ENCODE measurements at places on chromosomes 1 and 21.

- DNase-seq: no peak
These were observed 9.1 kb downstream of the YBEY start for GRCh38 chr21:46295177-46295770.

DNA sequence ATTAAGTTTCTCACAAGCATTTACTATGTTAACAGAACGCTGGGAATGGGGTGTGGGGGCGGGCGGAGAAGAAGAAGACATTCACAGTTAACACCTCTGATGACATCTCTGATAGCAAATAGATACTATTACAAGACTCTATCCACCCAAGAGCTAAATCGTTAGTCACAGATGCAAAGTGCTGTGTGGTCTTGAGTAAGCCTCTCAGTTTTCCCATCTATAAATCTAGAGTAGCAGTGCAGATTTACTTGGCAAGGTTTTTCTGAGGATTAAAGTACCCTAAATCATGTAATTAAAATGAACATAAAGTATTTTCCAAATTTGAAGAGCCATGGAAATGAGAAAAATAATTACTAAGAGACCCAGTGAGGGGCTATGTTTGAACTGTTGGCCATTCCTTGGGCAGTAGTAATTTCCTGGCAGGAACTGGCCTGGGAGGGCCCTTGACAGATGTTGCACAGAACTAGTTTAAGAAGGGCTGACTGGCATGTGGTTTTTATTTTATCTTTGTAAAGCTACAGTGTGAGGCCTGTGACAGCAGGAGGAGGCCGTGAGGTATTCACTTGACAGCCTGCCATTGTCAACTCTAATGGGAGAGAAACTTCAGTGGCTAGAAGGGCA, 58.7 kb upstream of the APOBEC4 start:
- DNase-seq: no peak

GRCh38 chr1:33966346-33967141, 102.7 kb downstream of the HMGB4 start:
- no peak for DNase-seq

DNA sequence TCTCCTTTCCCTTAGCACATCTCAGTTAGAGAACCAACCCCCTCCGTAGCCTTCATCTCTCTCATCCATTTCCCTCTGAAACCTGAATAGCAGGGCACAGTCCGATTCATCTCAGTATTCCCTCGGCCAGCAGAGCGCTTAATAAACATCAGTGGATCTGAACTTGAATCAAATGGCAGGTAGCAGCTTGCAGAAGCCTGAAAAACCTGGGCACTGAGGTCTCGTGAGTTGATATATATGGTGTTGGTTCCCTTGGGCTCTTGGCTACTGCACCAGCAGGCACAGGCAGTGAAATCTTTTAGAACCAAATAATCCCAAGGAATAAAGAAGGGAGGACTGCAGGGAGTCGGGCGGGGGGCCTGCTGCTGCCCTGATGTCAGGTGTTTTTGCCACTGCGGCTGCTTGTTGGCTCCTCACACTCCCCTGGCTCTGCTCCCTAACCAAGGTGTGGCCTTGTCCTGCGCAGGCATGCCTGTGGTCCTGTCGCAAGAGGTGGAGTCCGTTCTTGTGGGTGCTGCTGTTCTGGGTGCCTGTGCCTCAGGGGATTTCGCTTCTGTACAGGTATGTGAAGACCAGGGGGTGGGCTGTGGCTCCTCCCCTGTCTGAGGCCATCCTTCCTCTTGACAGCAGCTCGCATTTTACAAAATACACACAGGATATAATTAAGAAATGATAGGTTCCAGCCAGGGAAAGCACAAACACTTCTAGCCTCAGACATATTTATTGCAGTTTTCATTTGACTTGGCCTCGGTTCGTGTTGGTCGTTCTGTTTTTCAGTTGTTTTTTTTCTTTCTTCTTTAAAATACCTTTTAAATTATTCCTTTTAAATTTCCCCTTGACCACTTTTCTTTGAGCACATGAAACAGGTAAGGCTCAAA, 140.9 kb upstream of the HOOK1 start:
- no peak for DNase-seq

DNA sequence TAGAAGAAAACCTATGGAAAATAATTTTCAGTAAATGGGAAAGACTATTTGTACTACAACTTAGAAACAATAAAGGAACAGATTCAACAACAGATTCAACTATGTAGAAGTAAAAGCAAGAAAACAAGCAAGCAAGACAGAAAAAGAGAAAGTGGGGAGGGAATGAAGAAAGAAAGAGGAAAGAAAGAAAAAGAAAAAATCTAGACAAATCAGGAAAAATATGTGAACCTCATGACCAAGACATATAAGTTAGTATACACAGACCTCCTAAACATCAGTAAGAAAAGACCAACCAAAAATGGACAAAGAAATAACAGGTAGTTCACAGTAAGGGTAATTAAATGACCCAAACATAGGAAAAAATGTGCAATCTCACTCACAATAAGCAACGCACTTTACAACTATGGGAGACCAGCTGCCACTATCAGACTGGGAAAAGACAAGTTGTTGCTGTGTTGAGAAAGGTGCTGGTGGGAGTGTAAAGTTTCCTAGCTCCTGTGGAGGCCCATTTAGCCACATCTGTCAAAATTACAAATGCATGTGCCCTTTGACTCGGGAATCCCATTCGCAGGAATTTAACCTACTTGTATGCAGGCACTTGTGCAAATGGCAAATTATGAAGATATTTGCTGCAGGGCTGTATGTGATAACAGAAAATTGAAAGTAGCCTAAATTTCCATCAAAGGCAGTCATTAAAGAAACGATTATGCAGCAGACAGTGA, 13.9 kb upstream of the MAP3K21 start:
- no peak for DNase-seq

DNA sequence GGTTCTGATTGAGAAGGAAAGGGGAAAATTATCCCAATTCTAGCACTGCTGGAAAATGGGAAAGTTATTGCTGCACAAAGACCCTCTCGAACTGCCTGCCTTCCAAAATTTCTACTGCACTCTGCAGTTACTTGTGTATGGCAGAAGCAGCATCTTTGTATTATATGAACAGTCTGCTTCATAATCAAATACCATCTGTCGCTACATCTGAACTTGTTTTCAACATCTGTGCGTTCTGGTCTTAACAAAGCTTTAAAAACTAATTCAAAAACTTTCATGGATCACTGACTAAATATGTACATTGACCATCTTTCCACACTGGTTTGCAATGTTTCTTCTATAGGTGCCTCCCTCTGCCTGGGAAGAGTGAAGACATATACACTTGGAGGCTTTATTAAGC, 79.2 kb downstream of the PROX1 start:
- DNase-seq: no peak

DNA sequence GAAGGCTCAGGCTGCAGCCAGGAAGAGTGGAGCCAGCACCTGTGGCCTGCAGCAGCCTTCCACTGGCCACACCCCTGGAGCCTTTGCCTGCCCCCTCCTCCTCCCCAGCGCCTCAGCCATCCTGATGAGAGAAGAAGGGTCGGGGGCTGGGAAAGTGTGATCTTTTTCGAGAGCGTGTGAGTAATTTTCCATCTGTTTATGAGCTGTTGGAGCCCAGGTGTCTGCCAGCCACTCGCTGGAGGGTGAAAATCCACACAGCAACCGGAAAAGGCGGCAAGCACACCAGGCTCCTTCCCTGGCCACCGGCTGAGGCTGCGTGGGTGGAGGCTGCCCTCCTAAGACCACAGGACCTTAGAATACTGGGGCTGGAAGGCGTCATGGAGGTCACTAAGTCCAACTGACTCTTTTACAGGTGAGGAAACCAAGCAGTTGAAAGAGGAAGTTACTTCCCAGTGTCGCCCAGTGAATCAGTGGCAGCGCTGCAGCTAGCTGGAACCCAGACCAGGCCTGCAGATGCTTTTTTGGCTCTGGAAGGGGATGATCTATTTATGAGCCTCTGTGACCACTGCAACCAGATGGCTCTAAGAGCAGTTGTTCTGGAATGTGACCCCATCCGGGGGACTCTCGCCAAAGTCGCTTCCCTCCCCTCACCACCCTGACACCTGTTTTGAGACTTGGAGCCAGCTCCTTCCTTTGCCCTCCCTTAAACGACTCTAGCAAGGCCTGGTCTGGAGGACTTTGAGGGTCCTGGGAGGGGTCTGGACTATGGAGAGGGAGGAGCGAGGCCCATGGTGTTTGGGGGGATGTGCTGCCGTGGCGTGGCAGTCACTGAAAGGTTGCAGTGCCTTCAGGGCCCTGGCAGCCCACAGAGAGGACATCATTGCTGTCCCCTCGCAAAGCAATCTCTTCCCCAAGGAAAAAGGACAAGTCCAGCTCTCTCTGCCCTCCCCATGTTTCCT, 54.5 kb downstream of the LGR6 start:
- peak; percentile 3 for DNase-seq

Data from activated T-cell treated with anti-CD3 and anti-CD28 coated beads, Interleukin-2, amount 50 U/mL, for 24 hours (primary cell).